Fibroblast of skin of right quadriceps (primary cell): ENCODE measurements at places on chromosomes 5 and 9.

GRCh38 chr5:149937610-149938009 is 7.0 kb downstream of the PDE6A start:
- DNase-seq, result no peak

DNA sequence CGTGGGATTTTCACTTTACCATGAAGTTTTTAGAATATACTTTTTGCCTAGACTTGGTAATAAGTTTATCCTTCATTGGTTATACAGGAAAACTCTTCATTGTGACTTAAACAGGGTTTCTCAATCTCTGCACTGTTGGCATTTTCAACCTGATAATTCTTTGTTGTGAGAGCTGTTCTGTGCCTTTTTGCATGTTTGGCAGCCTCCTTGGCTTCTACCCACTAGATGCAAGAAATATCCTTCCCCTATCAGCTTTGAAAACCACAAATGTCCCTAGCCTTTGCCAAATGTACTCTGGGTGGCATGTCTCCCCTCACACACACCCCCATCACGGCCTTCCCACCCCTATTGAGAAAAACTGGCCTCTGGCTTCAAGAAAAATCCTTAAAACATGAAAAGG is 180.9 kb downstream of the ESM1 start:
- no peak for DNase-seq

DNA sequence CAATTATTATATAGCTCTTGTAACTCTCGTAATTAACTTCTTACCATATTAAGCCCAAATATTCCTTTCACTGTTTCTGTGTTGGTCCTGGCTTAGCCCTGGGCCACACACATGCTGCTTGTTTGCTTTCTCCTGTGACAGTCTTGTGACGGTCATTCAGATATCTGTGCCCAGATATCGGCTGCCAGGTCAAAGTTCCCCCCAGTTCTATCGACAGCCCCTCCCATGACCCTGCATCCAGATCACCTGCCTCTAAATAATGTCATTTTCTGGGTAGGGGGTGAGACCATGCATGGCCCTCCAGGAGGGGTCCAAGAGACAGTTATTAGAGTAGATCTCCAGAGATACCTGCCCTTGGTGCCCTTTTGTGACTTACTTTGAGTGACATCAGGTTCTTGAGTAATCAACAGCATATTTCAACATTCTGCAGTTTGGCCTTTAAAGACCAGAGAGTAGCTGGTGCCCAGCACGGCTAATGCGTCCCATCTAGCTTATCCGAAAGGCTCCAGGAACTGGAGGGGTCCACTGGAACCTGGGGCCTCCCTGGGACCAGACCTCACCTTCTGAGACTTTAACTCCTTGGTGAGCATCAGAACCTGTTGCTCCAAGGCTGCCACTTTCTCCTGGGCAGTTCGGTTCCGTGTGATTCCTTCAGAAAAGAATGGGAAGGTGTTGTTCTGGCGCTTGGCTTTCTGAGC is 26.9 kb downstream of the TBC1D2 start:
- no peak for DNase-seq

GRCh38 chr5:1008451-1009358 is at the start of gene NKD2:
NKD2 (plus strand) TSS chr5:1008802; CDS start chr5:1009058, 256 bp downstream.
- no peak for DNase-seq

DNA sequence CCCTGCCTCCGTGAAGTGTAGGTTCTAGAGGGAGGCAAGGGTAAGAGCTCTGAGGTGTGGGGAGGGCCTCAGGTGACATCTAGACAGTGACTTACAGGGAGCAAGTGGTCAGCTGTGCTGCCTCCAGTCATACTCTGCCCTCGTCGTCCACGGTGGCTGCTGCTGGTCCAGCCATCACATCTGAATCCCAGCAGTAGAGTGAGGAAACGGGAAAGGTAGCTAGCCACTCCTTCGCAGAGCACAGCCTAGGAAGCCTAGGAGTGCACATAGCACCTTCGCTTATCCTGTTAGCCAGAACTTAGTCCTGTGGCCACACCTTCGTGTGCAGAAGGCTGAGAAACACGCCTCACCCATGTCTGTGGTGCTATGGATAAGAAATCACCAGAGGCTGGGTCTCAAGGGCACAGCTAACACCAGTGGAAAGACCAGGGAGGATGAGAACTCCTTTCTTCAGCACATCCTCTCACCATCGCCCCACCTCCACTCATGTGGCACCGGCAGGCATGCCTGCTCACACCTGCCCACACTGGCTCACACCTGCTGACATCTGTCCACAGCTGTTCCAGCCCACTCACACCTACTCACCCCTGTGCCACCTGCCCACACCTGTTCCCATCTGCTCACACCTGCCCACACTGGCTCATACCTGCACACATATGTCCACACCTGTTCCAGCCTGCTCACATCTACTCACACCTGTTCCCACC is 44.5 kb upstream of the SLC6A19 start:
- DNase-seq, result no peak

GRCh38 chr5:135465391-135466122 is 13.4 kb upstream of the TIFAB start:
- DNase-seq, result no peak

DNA sequence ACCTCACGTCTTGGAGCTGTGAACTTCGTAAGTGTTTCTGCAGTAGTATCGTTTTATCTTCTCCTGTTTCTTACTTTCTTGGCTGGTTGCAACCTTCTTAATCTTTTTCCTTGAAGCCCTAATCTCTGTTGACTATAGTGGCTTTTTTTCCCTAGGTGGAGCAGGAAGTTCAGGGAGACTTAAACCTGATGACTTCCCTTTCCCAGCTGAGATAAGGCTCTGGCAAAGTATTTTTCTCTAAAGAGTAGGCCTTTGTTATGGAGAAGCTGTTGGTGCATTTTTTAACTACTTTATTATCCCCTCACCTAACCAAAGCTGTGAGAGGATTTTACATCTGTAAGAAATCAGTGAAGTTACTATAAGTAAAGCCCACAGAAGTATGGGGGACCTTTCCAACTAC is 723.1 kb upstream of the RIOK2 start:
- DNase-seq, result no peak

DNA sequence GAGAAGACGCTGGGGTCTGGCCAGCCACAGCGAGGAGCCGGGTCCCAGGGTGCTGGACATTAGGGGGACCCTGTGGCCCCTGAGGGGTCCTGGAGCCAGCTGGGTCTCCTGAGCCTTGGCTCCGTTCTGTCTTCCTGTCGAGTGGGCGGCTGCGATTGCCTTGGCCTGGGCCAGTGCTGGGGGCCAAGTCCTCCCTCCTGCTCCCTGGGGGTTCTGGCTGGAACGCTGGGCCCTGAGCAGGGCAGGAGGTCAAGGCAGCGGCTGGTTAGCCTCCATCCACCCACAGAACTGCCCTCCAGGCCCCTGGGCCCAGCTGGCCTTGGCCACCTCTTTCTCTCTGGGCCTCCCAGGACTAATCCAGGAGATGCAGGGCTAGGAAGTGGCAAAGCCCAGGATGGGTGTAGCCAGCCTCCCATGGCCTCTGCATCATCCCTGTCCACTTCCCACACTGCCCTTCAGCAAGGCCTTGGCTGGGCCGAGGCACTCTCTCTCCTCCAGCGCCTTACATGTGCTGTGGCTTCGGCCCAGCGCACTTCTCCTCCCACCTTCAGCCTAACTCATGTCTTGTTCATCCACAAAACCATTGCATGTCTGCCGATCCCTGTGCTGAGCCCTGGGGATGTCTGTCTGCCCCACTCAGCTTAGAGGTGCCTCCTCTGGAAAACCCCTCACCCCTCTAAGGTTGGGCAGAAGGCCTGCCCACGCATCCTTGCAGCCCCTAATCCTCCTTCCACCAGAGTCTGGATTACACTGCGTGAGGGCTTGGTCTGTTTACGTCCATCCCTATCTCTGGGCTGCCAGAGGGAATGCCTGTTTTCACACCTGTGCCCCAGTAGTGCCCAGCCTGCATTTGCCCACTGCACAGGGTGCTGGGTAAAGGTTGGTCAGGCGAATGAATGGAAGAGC is 5.0 kb downstream of the LAMC3 start:
- no peak for DNase-seq

DNA sequence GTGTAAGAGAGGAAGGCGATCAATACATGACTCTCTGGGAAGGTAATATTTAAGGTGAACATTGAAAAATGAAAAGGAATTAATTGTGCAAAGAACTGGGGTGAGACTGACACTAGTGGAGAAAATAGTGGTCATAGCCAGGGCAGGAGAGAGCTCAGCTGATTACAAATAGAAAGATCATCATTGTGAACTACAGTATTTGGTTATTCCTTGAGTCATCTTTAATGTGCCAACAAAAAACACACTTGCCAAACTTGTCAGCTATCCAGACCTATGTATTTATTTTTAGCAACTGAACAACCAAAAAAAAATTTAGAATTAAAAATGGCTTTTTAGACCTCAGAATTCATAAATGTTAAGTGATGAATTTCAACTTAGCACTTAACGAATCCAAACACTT is 749.8 kb upstream of the CDH9 start:
- DNase-seq, result no peak

DNA sequence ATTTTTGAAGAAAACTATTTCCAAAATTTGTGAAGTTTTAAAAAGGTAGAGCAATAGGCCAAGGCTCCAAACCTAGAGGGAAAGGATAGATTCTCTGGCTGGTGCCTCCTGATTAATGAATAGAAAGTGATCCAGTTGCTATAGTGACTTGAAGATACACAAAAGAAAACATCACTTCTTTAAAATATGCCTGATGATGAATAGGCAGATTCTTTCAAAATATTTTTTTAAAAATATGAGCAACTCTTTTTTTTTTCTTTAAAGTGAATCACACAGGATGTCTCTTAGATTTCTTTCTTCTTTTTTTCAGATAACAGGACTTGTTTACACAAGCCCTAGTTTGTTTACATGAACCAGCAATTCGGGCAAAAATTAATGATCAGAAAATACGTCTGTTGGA is 124.4 kb downstream of the RFK start:
- peak; percentile 9 for DNase-seq

DNA sequence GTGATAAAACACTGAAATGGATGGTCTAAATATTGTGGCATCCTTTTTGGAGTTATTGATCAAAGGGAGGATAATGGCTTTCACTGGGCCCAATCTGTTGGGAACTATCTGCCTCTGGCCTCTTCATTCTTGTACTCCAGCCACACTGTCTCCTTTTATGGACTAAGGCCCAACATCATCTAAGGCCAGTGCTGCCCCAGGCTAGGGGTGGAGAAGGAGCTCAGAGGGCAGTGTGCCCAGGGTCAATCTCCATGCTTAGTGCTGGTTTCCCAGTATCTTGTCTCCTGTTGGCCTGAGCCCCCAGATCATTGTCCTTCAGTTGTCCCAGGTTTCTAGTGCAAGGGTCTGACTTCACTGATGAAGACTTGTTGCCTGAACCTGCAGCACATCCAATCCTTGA is 26.4 kb upstream of the JMY start:
- no peak for DNase-seq

DNA sequence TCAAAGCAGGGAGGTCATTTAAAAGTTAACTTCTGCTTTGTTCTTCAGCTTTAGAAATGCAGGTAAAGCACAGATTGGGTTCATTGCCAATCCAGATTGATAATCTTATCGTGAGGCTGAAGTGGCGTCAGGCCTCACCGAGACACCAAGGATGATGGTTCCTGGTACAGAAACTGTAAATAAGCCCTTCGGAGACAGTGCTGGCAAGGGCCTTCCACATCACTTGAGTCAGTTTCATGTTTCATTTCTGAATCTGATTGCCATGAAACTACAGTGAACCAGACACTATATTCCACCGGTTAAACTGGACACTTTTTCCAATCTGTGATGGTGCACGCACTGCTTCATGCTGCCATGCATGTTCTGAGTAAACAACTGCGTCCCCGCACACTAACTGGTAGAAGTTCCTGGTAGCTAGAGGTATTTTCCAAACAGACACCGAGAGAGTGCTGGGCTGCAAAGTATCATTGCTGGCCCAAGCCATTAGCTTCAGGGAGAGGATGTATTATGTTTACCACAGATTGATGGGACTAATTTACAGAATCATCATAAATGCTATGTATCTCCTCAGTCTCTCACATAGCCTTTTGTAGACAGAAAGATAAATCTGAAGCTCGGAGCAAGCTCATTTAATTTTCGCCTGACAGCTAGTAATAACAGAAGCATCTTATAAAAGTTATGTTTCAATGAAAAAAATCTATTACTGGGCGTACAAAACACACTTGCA is 336.1 kb downstream of the GLIS3 start:
- no peak for DNase-seq

DNA sequence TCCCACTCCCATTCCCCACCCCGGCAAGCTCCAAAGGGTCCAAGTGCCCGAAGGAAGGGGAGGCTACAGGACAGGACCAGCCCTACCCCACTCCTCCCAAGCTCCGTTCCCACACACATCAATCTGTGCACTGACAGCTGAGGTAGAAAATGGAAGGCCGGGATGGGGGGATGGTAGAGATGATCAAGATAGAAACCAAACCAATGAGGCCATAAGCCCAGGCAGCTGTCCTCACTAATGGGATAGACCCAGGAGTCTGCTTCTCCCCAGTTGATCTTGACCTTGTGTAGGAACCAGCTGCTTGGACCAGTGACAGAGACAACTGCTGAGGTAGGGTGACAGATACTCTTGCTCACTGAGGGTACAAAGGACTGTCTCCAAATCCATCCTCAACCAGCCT is 38.6 kb downstream of the B4GALT1 start:
- no peak for DNase-seq

DNA sequence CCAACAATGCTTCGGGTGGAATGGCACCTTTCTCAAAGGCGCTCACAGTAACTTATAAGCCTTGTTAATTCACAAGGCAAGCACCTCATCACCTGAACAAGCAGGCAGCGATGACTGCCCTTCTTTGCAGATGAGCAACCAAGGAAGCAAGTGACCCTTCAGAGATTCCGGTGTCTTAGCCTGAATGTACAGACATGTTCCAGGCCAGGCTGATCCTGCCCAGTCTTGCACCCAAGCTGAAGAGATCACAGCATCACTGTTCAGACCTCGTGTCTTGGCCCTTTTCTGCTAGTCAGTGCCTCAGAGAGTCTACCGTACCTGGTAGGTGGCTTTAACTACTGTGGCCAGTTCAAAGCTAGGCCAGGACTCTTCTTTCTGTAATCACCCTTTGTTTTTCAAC is 94.7 kb upstream of the ERCC6L2 start:
- no peak for DNase-seq

DNA sequence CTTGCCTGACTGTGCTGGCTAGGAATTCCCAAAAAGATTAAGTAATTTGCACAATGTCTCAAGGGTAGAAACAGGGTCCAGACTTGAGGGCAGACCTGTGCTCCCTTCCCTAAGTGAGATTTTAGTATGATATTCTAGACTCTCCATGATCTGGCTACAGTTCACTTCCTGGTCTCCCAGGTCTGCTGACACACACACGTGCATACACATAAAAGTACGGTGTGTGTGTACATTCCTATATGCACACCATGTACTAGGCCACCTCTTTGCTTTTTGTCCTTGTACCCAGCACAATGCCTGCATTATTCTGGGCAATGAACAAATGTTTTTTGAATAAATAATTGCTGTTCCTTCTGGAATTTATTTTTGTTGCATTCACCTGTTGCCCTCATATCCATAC is 83.7 kb downstream of the SH3RF2 start:
- DNase-seq, result no peak

- peak; percentile 58 for DNase-seq
Observed at GRCh38 chr9:128341435-128341849, 1.1 kb downstream of the SLC27A4 start.

GRCh38 chr9:35096035-35096849 is at the start of gene PIGO:
PIGO (minus strand) TSS chr9:35096591; CDS start chr9:35095565, 1,026 bp downstream.
- DNase-seq, result peak; percentile 77
